ENCODE measurements at places on chromosomes 16 and 17.
A peak's percentile ranks its signal among the peaks of the same experiment; 100 is the strongest.

- no peak for DNase-seq
Measured at GRCh38 chr16:3121851-3122467, 9.6 kb downstream of the ZNF205 start.

DNA sequence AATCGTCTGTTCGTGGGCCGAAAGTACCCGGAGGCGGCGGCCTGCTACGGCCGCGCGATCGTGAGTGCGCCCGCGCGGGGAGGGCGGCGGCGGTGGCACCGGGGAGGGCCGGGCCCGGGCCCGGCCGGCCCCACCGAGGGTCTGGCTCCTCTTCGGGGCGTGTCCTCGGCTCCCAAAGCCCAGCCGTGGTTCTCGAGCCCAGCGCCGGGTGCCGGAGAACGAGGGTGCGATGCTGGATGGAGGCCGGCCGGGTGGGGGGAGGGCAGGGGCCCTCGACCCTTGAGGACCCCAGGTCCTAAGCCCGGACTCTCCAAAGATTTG lies 375 bp downstream of the STUB1 start:
- DNase-seq, result no peak

DNA sequence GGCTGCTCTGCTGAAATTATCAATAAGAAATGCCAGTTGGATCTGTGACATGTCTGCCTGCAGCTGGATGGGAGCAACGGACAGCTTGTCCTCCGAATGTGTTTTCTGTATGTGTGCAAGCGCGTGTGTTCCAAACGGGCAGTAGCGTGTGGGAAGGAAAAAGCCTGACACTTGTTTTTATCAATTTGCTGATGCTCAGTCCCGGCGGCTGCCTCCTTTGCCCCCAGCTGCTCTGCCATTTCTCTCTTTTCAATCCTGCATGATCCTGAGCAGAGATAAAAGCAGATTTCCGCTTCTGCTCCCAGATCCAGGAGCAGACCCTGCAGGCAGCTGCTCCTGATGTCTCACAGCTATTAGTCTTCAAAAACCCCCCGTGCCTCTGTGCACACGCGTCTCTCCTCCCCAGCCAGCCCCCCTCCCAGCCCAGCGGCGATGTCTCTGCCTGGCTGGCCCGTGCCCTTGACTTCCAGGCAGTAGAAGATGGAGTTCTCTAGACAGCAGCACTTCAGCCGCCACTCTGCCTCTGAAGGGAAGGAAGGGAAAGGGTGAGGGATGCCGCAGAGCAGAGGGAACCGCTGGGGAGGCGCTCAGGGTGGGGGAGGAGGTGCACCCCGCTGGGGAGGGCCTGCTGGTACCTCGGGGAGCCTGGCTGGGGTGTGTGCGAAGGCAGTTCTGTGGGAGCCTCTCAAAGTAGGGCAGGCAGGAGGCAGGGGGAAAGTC lies 4.1 kb downstream of the PRCD start:
- no peak for DNase-seq

DNA sequence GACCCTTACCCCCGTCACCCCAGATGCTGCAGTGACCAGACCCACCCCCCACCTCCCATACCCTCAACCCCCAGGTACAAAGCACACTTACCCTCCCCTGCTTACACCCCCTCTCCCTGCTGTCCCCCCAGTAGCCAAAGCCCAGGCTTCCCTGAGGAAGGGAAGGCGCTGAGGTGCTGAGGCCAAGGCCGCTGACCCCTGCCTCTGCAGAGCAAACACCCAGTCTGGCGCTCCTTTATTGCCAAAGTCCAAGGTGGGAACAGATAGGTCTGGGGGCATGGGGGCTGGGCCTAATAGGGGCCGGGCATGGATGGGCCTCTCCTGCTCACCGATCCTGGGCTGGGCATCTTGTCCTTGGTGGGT lies 683 bp downstream of the LCAT start:
- DNase-seq, result no peak

DNA sequence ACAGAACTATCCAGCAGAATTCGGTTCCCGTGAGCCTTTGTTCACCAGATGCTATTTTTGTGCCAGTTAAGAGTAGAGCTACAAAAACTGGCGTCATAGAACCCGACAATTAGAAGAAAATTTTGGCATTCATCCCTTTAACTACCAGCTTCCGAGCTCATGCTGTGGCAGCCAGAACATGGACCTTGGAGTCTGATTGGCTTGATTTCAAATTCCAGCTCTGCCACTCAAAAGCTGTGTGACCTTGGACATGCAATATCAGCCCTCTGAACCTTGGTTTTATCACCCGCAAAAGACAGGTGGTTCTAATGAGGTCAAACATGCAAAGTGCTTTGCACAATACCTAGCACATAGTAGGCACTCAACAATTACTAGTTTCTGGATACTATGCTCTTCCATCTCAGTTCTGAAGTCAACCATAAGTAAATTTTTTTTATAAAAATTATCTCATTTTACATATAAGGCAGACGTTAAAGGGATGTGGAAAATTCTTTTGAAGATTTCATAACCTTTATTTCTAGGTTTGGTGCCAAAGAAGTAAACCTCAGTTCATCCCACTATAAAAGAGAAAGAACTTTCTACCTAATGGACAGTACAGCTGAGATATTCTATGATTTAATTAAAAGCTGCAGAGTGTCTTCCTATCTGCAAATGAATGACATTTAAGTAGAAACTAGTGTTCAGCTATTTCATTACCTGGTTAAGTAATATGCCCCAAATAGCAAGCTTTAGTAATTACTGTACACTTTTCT lies 331.5 kb downstream of the HAPSTR1 start:
- DNase-seq, result no peak

GRCh38 chr16:3839402-3840184 lies 40.9 kb downstream of the CREBBP start:
- DNase-seq, result no peak

GRCh38 chr17:34980681-34981537 lies 597 bp downstream of the LIG3 start:
- DNase-seq, result peak; percentile 68

- DNase-seq, result no peak
Measured at GRCh38 chr17:65079489-65079900, 23.0 kb upstream of the GNA13 start.

GRCh38 chr17:70905796-70906195 lies 736.5 kb downstream of the KCNJ2 start:
- peak; percentile 45 for DNase-seq

DNA sequence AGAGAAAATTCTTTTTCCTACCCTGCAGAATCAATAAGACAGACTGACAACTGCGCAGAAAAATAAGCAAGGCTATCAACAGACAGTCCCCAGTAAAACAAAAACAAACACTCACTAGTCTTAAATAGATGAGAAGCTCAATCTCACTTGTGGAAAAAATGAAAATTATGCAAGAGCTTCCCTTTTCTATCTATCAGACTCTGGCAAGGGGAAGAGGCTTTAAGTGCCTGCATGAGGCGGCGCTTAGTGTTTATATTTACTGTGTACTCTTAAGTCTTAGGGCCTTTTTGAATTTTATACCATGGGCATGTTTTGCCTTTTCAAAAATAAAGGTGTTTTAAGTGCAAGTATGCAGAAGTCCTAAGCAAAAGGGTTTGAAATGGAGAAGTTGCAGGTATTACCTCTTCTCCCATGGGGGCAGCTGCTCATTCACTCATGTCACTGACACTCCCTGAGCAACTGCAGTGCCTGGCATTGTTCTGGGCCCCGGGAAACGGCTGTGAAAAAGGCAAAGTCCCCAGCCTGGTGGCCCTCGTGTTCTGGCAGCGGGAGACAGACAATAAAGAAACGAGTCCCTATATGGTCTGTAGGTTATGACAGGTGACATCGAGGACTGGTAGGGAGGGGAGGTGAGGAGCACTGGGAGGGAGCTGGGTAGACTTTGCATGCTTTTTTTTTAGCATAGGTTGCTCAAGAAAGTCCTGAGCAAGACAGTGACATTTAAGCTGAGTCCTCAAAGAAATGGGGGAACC lies 35.2 kb downstream of the HSBP1 start:
- no peak for DNase-seq

- DNase-seq, result peak; percentile 67
Measured at GRCh38 chr17:80455336-80455710, 21.1 kb downstream of the NPTX1 start.

DNA sequence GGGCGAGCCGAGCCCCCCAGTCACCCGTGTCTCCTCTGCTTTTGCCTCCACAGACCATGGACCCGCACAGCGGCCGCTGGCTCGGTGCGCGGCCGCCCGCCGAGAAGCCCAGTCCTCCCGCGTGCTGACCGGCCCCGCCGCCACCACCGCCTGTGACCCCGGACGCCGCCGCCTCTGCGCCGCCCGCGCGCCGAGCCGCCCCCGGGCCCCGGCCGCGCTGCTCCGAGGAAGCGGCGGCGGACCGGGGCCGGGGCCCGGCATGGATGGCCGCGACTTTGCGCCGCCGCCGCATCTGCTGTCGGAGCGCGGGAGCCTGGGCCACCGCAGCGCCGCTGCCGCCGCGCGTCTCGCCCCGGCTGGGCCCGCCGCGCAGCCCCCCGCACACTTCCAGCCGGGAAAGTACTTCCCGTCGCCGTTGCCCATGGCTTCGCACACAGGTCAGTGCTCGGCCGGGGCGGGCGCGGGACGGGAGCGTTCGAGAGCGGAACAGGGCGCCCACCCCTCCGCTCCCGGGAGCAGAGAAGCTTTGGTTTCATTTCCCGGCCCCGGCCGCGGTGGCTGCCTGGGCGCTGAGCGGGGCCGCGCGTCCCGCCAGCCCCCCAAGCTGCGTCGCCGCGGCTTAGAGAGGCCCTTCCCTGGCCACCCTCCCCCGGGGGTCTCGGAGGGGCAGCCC lies 4.4 kb downstream of the BAHCC1 start:
- no peak for DNase-seq

DNA sequence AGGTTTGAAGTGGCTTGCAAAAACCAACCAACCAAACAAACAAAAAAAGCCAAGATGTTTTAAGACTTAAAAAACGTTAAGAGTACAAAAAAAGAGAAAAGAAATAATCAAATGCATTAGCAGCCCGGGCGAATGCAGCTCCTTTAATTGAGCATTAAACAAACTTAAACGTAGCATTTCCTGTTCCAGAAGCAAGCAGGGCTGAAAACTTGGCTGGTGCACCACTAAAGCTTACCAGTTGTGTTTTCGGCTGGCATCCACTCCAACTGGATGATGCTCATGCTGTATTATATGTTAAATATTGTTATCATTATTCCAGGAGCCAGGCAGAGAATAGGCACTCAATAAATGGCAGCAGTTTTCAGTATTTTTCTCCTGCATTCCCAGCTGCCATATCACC lies 45.1 kb downstream of the IRX6 start:
- no peak for DNase-seq

DNA sequence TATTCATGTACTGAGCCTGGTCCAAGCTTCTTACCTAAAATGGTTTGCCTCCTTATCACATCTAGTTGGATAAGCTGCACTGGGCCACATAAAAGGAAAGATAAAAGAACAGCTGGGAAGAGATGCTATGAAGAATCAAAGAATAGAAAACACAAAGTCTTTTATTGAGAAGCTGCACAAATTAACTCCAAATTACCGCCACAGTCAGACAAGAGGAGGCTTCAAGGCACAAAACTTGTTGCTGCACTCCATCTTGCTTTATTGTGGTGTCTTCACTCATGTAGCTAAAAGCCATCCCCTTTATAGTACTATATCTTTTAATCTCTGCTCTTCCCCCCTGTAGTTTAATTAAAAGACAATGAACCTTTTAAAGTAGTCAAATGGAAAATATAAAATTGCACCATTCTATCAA lies 330.6 kb upstream of the PMFBP1 start:
- no peak for DNase-seq

DNA sequence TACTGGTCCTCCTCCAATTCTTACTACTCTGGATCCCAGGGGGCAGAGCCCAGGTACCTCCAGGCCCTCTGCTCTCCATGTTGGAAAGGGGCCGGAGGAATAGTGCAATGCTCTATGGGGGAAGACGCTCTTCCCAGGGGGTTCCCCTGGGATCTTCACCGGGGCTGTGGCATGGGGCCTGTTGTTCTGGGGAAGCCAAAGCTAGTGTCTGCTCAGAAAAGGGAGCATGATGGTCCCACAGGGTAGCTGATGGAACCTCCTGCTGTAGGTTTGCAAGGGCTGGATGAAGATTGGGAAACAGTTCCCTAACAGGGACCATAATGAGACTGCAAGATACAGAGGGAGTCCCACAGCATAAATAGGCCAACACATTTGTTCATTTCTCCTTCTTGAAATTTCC lies 114.7 kb downstream of the IRX5 start:
- DNase-seq, result no peak

- no peak for DNase-seq
Measured at GRCh38 chr17:61076621-61077031, 323.0 kb upstream of the TBX2 start.

DNA sequence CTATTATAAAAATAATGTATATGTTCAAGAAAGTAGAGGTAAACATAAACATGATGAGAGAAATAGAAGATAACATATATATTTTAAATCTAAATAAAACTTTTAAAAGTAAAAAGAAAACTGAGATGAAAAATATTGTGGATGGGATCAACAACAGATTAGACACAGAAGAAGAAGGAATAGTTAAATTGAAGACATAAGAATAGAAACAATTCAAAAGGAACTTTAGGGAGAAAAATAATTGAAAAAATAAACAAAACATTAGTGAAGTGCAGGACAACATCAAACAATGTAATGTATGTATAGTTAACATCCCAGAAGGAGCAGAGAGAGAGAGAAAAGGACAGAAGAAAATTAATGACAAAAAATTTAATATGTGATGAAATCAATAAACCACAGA lies 228.1 kb upstream of the TNRC6C start:
- DNase-seq, result no peak

GRCh38 chr17:77106874-77107358 lies 33.9 kb upstream of the SEC14L1 start:
- no peak for DNase-seq

DNA sequence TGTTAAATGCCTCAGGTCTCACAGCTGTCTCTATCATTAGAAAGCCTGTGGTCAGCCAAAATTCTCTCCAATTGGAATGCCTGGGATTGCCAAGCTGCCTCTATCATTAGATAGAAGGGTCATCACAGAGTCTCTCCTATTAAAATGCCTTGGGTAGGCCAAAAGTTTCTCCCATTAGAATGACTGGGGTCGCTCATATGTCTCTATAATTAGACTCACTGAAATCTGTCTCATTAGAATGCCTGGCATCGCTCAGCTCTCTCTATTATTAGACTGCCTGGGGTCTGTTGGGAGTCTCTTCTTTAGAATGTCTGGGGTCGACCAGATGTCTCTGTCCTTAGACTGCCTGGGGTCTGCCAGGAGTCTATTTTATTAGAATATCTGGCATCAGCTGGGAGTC lies 2265.1 kb downstream of the TP53TG3F start:
- no peak for DNase-seq

GRCh38 chr17:72336026-72336803 lies 215.4 kb downstream of the SOX9 start:
- no peak for DNase-seq

- DNase-seq, result no peak
Measured at GRCh38 chr16:79042886-79043285, 557.7 kb downstream of the MAF start.

All from heart right ventricle (tissue), 16 donors.